ENCODE measurements at places on chromosomes 6 and 20.

DNA sequence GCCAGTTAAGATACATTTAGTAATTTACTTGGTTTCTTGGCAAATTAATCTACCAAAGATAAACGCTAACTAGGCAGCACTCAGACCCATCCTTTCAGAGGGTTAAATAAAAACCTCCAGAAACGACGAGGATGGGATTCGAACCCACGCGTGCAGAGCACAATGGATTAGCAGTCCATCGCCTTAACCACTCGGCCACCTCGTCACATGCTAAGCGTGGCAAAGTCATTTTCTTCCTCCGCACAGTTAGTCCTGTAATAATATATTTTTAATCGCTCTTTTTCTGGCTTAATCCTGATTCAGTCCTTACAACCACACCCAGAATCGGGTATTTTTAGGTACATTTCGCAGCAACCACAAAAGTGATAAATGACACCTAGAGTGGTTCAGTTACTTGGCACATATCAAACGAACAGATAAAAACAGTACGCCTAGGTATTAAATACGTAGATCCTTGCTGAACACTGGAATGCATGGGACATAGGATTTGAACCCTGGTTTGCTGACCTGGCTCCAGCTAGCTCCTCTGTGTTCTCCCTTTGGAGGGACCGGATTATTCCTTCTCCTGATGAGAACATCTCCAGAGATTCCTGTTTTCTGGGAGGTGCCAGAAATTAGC, 71.6 kb downstream of the GPX5 start:
- DNase-seq, result peak; percentile 7

DNA sequence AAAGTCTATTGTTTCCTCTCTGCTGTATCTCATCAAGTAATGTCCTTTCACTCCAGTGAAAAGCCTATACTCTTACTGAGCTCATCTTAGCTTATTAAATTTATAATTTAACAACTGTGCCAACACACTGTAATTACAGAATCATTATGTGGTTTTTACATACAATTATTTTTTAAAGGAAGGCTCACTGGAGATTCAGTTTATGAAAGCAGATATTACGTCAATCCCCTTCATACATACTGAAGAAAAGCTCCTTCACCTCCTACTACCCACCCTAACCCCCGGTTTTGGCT, 28.1 kb downstream of the ARHGAP18 start:
- no peak for DNase-seq

DNA sequence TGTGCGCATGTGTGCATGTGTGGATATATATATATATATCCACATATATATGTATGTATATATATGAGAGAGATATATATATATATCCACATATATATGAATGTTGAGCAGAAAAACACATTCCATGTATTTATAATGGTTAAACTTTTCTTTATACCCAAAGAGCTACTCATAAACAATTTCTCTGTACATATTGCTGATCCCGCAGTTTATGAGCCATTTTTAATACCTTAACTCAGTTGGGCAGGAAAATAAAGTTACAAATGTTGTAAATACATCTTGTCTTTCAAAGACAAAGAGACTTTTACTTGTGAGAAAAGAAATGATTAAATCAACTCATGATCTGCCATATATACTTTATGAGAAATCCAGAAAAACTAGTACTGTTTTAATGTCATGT, 18.1 kb upstream of the EPHA7 start:
- DNase-seq, result no peak

GRCh38 chr6:111774346-111774703, 98.9 kb downstream of the FYN start:
- no peak for DNase-seq

DNA sequence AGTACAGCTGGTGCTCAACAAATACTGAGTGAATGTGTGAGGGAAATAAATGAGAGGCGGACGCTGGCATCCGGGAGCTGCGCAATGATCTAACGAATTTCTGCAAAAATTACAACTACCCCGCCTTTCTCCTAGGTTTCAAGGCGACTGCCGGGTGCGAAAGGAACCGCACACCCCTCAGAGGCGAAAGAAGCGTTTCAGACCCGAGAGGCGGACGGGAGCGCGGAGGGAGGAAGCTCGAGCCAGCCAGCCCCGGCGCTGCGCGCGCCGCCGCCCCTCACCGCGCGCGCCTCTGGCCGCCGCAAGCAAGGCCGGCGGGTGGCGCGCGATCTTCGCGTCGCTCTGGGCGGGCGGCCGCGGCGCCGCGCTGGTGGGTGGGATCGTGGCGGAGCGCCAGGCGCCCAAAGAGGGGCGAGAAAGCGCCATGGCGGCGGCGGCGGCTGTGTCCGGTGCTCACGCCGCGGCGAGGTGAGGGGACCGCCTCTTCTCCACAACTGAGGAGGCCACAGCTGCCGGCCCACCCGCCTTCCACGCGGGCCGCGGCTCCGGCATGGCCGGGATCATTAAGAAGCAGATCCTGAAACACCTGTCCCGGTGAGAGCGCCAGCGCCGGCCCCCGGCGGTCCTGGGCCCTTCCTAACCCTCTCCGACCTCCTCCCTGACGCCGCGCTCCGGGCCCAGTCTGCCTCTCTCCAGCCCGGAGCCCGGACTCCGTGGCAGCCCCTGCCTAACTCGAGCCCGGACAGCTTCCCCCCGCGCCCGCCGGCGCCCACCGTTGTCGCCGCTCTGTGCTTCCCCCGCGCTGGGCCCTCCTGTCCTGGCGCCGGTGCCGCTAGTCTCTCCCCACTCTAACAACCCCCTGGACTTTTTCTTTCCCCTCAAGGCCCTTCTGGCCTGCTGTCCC, at the start of gene BLTP3A:
TSS of gene BLTP3A (plus strand) at position 383 of the 904 bp plus-strand sequence. CDS start at position 551, 168 bp downstream.
- peak; percentile 77 for DNase-seq

- DNase-seq, result no peak
Observed at GRCh38 chr20:62655282-62656196, 13.2 kb downstream of the SLCO4A1 start.

DNA sequence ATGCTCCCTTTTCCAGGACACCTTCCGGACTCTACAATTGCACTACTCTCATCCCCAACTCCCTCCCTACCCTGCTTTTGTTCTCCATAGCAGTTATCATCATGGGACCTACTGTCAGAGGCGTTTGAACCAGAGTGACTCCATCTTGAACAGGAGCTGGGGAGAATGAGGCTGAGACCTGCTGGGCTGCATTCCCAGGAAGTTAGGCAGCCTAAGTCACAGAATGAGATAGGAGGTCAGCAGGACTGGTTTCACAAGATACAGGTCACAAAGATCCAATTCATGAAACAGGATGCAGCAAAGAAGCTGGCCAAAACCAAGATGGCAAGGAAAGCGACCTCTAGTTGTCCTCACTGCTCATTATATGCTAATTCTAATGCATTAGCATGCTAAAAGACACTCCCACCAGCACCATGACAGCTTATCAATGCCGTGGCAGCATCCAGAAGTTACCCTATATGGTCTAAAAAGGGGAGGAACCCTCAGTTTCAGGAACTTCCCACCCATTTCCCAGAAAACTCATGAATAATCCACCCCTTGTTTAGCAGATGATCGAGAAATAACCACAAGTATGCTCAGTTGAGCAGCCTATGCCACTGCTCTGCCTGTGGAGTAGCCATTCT, 15.6 kb downstream of the SLC13A3 start:
- DNase-seq, result no peak

DNA sequence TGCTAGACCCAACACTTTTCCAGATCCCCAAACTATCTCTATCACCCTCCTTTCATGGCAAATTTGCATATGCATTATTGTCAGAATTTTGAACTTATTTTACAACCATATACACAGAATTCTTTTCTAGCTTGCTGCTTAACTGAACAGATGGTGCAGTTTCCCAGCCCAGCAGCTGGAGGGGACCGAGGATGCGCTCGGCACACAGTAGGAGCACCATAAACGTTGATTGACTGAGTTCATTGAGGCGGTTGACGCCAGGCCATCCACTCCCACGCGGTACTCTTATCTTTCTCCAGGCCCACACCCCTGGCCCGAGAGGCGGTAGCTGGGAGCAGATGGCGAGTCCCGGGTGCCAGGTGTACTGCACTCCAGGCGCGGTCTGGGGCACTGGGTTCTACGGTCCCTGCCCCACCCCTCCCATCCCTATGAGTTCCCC, 6.8 kb upstream of the SOX4 start:
- no peak for DNase-seq

GRCh38 chr6:44641344-44642031, 254.0 kb downstream of the CDC5L start:
- no peak for DNase-seq

GRCh38 chr6:167726043-167726621, 100.6 kb upstream of the AFDN start:
- DNase-seq, result no peak

DNA sequence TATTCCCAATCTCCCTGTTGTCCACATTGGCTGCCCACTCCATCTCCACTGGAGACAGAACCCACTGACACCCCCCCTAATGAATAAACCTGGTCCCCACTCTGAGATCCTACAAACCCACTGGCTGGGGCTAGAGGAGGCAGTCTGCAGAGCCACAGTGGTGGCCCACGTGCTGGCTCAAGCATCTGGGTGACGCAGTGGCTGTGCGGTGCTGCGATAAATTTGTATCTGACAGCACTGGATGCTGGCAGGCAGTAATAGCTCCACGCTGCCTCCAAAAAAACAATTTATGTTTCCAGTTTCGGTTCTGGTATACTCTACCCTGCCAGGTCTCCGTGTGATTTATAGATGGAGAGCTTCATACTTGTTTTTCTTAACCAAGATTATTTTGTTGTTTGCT, 87.1 kb upstream of the SYNDIG1 start:
- DNase-seq, result peak; percentile 47

DNA sequence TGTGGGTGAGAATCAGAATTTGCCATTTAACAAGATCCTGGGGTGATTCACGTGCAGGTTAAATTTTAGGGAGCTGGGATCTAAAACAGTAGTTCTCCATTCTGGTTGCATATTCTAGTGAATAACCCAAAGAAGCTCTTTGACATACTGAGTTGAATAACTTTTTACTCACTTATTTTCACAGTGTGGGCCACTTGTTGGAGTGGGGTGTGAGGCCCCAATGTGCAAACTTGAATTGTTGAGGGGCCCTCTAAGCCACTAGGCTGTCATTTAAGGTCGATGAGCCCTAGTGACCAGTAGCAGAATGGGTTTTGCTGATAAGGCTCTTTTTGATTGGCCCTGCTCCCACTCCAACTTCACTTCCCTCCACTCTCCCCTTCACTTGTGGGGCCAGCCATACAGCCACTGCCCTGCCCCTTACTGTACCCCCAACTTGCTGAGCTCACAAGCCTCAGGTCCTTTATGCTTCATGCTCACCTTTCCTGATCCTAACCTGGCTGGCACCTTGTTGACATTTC, 33.6 kb upstream of the RIPOR2 start:
- DNase-seq, result no peak

- no peak for DNase-seq
Observed at GRCh38 chr6:122449069-122449468, 22.5 kb downstream of the SERINC1 start.

- DNase-seq, result peak; percentile 79
Observed at GRCh38 chr6:90238496-90239266, 58.0 kb downstream of the BACH2 start.

DNA sequence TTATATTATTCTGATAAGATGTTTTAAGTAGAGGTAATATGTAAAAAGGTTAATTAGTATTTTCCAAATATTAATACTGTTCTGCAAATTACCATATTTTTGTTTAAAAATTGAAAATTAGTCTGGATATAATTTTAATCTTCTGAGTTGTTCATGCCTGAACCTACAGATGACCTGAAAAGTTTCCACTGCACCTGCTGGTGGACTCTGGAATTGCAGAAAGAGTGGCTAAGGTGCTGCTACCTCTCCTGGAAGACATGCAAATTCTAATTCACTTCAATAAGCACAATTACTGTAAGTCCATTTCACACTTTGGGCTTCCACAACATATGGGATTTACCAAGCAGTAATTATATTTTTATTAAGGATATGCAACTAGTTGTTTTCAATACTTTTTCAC, 77.7 kb upstream of the OLIG3 start:
- DNase-seq, result peak; percentile 6

GRCh38 chr6:52162940-52163908, 23.0 kb upstream of the IL17A start:
- DNase-seq, result peak; percentile 21

DNA sequence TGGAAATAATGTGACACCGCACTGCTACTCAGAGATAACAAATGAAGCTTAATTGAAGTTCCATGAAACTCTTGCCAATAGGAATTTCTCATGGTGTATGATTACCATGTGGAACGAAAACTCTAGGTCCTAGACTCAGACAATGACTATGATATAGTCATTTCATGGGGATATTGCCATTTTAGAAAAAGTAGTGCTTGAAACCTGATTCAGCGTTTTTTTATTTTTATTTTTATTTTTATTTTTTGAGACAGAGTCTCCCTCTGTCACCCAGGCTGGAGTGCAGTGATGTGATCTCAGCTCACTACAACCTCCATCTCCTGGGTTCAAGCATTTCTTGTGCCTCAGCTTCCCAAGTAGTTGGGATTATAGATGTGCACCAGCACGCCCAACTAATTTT, 253.9 kb downstream of the FARS2 start:
- no peak for DNase-seq

GRCh38 chr20:23497536-23497935, 6.6 kb downstream of the CST8 start:
- DNase-seq, result no peak

GRCh38 chr6:139131736-139132280, 3.1 kb upstream of the HECA start:
- no peak for DNase-seq

DNA sequence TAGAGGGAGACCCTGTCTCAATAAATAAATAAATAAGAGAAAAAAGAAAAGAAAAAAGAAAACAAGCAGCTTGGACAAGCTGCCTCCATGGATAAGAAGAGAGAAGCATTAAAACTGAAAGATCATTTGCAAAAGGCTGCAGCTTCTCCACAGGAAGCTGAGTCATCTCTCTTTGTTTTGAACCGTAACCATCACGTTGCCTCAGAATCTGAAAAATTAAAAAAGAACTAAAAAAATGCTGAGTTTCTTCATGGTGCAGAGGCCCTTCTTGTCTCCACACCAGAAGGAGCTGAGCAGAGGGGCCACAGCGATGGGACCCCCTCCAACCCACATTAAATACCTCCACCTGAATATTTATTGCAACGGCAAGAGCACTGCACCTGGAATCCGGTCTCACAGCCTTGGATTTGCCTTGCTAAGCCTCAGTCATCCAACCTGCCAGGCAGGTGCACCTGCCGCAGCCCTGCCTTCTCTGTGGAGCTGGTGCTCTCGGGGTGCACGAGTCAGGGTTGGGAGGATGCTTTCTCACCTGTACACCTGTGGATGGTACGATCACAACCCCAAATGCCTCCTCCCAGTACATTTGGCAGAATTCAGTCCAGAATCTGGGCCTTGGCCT, 28.1 kb downstream of the TOX2 start:
- no peak for DNase-seq

- no peak for DNase-seq
Observed at GRCh38 chr20:3171391-3172125, 1.8 kb downstream of the LZTS3 start.
